ENCODE measurements at places on chromosomes 2 and 18.

DNA sequence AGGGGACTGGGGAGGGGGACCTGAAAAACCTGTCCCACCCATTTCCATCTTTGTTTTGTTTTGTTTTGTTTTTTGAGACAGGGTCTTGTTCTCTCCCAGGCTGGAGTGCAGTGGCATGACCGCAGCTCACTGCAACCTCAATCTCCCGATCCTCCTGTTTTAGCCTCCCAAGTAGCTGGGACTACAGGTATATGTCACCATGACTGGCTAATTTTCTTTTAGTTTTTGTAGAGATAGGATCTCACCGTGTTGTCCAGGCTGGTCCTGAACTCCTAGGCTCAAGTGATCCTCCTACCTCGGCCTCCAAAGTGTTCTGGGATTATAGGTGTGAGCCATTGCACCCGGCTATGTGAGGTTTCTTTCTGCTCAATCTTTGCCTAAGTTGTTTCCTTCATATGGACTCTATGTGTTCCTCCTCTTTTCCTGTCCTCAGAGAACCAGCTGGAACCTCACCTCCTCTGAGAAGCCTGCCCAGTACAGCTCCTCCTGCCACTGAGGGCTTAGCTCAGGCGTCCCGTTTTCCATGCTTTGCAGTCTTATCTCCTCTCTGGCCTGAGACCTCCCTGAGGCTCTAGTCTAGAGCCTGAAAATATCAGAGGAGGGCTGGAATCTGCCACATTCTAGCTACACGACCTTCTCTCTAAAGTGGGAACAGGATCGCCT, 74.8 kb downstream of the HS1BP3 start:
- DNase-seq: no peak

DNA sequence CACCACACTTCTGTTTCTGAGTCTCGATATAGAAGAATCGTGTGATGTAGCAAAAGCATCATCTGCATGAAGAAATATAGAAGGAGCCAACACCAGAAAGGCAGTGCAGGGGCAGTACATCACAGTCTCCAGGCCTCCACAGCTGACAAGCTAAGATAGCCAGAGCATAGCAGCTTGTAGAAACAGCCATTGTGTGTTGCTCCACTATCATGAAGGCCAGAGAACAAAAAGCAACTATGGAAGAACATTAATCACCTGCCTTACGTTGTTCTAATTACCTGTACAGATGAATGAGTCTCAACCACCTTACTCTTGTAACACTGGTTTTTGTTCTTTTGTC, 129.0 kb downstream of the RND3 start:
- DNase-seq: no peak

DNA sequence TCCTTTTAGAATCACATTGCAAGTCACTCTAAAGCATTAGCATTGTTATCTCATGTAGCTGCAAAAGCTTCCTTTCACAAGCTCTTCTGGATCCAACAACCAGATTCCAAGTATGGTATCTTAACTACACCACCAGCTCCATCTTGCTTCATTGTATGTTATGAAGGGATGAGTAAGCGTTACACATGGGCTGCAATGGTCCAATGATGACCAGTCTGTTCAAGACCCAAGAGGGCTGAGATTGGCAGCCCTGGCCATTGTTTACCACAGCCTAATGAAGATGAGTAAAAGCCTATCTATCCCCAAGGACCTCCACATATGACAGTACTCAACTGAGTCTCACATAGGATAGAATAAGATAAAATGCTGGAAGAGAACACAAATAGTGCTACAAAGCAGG, 6.3 kb downstream of the CFLAR start:
- no peak for DNase-seq

- DNase-seq: no peak
These were observed 59.3 kb downstream of the PRKRA start for GRCh38 chr2:178391701-178392100.

DNA sequence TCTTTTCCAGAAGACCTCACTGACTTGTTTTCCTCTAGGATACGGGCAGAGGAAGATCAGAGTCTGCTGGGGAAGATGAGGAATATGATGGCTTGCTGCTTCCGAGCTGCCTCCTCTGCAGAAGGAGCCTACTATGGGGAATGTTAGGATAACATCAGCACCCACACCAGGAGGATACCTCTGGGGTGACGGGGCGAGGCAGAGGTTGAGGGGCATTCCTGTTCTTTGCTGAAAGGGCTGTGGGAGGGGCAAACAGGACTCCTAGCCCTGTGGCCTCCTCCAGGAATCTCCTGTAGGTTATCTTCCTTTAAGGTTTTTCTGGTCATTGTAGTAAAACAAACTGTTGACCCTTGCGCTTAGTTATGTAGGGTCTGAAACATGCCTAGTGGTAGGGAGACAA, 102.5 kb downstream of the CRIM1 start:
- no peak for DNase-seq
